ENCODE measurements at places on chromosomes 2 and 18.

DNA sequence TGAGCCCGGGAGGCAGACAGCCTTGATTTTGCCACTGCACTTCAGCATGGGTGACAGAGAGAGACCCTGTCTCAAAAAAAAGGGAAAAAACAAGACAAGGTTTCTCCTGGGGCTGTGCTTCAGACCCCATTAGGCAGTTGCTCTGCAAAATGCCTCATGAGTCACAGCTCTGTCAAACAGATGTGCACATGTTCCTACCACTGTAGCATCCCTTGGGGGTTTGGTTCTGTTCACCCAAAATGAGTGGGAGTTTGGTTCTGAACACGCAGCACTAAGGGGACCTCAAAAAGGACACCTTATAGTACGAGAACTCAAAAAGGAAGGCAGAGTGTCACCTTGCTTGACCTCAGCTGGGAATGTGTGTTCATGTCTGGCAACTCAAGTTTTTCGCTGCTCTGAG lies 134.9 kb downstream of the RPIA start:
- no peak for DNase-seq

GRCh38 chr18:75090336-75090735 lies 118.6 kb downstream of the PTGR3 start:
- DNase-seq = no peak

DNA sequence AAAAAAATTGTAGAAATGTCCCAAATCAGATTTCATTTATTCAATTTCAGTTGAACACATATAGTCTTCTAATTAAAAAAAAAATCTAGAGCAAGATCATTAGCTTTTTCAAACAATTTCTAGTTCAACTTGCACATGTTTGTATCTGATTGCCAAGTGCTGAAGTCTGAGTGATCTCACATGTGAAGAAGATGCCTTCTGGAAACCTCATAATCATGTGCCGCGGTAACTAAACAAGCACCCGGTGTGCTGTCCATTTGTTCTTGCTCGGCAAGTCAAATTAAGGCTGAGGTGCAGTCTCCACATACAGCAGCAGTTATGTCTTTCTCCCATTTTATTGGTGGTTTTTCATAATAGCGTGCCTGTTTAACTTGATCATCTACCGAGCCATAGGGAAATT lies 18.7 kb downstream of the CABLES1 start:
- peak; percentile 56 for DNase-seq

DNA sequence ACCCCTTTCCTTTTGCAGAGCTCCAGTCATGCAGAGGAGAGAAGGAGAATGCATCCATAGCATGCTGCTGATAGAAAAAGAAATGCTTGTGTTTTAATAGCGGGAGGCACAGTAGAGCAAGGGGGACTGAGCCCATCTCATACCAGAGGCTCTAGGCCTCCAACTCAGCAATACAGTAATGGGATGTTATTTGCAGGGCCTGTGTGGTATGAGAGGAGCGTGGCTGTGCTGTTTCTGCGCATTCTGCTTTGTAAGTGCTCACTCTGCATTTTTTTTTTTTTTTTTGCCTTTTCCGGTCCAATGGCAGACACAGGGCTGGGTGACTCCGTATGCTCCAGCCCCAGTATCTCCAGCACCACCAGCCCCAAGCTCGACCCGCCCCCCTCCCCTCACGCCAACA lies 200.0 kb downstream of the GBX2 start:
- no peak for DNase-seq

DNA sequence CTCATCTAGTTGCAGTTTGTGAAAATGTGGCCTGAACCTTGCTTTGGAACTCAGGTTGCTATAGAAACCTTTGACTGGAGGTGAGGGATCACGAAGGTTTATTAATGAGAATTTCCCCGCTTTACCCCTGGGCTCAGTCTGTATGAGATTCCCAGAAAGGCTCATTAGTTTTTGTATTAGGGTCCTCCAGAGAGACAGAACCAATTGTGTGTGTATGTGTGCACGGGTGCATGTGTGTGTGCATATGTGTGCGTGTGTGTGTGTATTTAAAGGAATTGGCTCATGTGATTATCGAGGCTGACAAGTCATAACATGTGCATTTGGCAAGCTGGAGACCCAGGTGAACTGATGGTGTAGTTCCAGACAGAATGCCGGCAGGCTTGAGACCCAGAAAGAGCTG lies 113.8 kb upstream of the DLX2 start:
- DNase-seq = no peak

DNA sequence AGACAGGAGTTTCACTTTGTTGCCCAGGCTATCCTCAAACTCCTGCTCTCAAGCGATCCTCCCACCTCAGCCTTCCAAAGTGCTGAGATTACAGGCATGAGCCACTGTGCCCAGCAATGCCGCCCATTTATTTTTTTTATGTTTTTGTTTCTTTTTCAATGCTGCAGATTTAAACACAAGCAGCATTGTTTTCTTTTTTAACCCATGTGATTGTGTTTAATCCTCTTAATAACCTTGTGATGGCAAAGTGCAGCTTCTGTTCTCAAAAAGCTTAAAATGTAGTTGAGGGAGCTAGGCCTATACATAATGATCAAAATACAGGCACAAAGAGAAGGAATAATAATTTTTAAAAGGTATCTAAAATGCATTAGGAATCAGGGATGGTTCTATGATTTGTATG lies 11.5 kb downstream of the MSGN1 start:
- no peak for DNase-seq

DNA sequence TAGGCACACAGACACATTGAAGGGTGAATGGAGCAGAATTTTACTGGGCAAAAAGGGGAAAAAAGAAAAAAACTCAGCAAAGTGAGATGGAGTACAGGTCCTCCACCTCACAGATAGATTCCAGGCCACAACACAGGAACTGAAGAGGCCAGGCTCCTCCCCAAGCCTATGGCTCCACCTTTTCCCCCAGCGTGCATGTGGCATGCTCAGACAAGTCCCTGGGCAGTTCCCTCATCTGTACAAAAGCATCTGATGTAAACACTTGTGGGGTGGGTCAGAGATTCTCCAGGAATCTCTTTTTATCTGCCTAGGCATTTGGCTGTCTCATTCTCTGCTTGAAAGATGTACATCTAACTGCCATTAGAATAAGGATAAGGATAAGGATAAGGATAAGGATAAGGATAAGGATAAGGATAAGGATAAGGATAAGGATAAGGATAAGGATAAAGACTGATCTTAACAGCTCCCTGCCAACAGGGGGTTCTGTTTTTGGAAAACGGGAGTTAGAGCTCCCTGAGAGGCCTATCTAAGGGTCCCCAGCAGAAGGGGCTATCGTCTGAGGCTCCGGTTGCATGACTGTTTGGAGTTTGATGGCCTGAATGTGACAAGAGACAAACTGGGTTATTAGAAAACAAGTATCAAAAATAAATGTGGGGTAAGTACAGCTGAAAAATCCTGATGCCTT lies 17.2 kb upstream of the ASXL3 start:
- peak; percentile 74 for DNase-seq

DNA sequence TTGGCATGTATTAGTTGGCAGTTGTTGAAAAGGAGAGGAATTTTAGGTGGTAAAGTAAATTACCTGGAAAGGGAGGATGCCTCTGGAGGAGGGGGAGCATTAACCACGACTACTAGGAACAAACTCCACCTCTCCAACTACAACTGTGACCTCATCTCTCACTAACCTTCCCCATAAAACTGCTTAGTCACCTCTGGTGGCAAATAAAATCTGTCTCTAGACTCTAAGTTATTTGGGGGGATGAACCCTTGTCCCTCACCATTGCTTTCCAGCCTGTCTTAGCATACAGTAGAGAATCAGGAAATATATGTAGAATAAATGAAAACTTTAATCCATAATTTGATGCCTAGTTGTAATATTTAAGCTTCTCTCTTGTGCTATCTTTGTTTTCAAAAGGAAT lies 27.6 kb upstream of the MYO1B start:
- DNase-seq = peak; percentile 56

DNA sequence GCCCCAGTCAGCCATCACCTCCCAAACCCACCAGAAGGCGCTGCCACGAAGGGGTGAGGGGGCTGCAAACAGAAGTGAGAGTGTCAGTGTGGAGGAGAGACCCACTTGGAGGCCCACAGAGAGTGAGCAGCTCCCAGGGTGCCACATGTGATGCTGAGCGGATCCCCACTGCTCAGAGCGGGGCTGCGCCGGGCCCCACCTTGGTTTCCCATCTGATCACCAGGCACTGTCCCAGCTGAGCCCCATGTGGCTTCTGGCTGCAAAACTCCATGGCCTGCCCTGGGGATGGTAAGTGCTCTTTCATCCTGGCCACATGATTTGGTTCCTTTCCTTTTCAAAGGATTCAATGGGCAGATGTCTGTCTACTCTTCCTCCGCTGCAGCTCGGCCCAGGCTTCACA lies 23.8 kb downstream of the SNORC start:
- DNase-seq = no peak

GRCh38 chr2:49913025-49913424 lies 758.7 kb upstream of the FSHR start:
- DNase-seq = no peak
